ENCODE measurements at places on chromosomes 2 and 18.

DNA sequence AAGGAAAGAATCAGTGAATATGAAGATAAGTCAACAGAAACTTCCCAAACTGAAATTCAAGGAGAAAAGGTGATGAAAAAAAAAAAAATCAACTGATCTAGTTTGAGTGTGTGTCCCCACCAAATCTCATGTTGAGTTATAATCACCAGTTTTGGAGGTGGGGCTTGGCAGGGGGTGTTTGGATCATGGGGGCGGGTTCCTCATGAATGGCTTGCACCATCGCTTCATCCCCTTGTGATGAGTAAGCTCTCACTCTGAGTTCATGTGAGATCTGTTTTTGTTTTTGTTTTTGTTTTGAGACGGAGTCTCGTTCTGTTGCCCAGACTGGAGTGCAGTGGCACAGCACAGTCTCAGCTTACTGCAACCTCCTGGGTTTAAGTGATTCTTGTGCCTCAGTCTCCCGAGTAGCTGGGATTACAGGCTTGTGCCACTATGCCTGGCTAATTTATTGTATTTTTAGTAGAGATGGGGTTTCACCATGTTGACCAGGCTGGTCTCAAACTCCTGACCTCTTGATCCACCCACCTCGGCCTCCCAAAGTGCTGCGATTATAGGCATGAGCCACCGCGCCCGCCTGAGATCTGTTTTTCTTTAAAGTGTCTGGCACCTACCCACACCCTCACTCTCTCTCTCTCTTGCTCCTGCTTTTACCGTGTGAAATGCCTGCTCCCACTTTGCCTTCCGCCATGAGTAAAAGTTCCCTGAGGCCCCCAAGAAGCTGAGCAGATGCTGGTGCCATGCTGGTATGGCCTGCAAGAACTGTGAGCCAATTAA lies 4.0 kb upstream of the SLC66A2 start:
- DNase-seq, result no peak

DNA sequence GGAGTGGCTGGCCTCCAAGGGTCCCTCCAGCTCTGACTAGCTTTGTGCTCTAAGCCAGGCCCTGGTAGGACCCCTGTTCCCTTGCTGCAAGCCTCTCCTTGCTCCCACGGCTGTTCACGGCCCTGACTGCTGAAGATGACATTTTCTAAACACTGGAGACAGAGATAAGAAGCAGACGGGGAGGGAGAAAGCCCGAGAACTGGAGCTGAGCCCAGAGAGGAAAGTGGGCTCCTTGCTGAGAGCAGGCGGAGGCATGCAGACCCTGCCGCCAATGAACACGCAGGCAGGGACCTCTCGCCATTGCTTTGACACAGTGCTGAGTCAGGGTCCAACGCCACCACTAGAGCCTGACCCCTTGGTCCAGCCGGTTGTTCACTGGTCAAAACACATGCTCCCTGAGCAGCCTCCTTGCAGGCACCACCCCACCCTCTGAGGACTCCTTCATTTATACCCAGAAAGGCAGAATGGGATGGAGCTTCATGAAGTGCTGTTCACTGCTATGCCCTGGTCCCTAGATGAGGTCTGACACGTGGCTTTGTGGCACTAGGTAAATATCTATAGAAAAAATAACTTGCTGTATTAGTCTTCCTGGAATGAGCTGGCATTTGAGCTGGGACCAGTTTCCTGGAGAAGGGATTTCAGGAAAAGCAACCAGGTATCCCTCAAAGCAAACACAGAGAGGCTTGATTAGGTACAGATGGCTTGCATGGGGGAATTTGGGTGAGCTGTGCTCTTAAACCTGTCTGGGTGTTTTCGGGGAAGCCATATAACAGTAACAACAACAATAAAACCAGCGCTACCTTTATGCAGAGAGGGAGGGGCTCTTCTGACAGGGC lies 65.7 kb downstream of the MCFD2 start:
- no peak for DNase-seq

DNA sequence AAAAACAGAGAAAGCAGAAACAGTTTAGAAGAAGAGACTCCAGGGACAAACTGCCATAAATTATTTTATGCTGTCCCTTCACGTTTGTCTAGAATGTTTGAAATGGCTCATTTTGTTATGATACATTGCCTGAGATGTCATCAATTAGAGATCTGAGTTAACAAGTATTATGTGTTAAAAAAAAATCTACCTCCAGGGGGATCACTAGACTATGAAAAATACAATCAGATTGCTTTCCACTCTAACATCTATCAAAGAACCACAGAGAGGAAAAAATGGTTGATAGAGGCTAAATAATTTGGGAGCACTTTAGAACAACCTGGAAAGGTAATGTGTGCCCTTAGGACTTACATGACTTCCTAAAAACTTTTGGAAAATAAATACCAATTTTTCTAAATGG lies 103.8 kb upstream of the CCDC150 start:
- peak; percentile 4 for DNase-seq

GRCh38 chr2:235390108-235390815 lies 103.6 kb upstream of the AGAP1 start:
- DNase-seq, result peak; percentile 89

DNA sequence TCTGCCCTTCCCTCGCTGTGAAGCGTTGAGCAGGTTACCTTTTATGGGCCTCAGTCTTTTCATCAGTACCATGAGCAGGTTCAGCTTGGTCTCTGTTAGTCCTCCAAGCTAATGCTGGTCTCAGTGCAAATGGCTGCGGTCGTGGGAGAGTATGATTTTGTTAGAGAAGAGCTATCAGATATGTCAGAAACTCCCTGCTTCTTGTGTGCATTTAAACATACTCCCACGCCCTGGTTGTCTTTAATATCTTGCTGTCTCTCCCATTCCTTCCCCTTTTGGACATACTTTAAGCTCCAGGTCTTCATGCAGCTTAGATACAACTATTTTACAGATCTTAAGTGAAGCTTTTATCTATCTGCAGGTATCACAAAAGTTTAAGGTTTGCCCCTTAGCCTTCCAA lies 62.9 kb downstream of the EFR3B start:
- peak; percentile 62 for DNase-seq

DNA sequence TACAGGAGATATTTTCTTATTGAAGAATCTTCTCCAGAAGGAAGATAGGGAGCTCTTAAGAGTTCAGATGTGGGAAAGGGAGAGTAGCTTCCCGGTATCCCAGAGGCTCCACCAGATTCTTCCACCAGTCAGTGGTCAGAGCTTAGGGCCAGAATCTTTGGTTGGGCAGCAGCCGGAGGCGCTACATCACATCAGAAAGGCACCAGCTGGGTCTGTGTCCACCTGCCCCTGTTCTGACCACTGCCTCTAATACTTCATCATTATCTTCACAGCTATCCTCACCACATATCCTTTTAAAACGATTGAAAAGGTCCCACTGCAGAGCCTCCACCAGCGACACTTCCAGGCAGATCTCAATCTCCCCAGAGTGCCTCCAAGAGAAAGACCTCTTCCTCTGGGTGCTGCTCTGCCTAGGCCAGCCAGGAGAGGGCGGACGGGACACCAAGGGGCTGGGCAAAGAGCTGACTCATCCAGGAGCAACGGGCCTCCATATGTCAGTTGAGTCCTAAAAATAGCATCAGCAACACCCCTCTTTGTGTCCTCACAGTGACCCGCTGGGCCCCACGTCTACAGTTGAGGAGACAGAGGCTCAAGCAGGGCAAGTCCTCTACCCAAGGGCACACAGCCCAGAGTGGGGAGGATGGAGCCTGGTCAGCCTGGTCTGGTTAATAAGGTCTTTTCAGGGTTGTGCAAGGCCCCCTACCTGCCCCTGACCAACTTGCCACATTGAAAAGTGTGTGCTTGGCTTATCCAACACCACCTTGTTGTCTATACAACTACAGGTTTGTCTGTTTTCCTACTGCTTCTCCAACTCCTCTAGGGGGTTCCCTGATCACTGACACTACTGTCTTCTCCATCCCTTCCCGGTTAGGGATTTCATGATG lies 81.2 kb downstream of the ADD2 start:
- peak; percentile 78 for DNase-seq

DNA sequence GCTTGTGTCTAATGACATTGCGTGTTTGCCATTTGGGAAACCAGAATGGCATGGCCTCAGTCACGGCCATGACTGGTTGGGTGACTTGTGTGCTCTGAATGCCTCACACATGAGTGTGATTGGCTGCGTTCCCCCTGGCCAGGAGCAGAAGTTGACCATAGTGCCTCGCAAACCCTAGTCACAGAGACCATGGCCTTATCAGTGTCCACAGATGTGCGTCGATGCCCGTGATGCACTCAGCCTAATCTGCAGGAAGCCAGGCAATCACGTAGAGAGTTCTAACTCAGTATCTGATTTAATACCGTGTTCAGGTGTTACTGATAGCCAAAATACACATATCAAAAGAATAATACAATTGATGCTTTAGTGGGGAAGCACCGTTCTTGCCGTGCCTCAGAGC lies 64.0 kb downstream of the BOLA3 start:
- no peak for DNase-seq

GRCh38 chr2:96143848-96144480 lies 1.3 kb downstream of the DUSP2 start:
- DNase-seq, result no peak

DNA sequence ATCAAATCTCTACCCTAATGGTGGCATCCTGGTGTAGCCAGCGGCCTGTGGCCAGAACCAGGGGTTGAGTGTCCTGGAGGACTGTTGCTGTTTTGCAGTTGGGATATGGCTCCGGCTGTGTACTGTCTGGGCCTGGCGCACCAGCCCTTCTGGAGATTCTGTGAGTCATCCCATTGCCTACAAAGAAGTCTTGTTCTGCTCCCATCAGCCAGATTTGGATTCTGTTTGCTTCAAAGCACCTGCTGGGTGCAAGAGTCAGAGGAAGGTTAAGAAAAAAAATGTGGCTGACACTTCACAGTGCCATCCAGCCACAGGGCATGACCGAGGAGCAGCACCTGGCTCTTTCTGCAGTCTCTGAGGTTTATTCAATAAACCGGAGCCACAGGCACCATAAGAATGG lies 41.0 kb upstream of the ASAP2 start:
- no peak for DNase-seq

GRCh38 chr2:80527119-80527518 lies 222.6 kb upstream of the LRRTM1 start:
- DNase-seq, result no peak

GRCh38 chr18:58512648-58513588 lies 116.0 kb downstream of the ALPK2 start:
- no peak for DNase-seq

DNA sequence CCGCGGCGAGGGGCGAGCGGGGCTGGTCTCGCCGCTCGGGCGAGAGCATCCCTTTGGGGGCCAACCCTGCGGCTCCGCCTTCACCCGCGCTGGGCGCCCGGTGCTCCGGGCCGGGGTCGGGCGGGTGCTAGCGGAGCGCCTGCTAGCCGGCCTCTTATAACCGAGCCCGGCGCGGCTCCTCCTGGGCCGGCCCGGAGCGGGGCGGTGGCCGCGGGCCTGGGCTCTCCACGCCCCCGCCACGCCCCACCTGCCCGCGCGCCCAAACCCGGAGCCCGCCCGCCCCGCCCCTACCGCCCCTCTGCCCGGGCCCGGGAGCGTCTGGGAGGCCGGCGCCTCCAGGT lies at the start of gene FOXI3:
FOXI3 (minus strand) TSS at position 129 of the 341 bp plus-strand sequence. CDS start 158 bp downstream, outside the sequence.
- DNase-seq, result no peak

DNA sequence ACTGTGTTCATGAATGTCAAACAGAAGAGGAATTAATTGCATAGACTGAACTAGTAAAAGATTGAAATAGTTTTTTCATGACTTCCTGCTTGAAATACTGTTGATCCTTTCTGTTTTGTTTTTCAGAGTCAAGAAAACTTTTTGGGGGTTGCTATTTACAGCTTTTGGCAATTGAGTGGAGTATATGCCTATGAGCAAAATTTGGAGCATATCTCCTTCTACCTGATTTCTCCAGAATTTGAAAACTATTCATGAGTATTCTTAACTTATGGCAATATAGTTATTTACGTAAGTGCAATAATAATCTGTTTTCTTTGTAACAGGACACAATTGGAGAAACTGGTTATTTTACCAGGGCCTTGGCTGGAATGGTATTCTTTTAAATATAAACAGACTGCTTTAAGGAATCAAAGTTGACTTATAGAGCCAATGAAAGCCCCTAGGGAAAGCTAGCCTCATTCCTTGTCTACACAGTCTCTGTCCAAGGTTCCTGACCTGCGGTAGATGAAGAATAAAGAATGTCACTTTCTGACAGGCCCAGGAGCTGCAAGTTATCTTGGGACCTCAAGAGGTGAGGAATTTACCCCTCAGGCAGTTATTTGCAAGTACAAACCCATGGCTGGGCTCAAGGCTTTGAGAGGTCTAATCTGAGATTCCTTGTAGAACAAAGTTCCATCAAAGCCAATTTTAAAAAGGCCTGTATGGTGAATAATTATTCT lies 193.5 kb upstream of the NDUFV2 start:
- DNase-seq, result no peak

- no peak for DNase-seq
These were observed 64.2 kb upstream of the SH3RF3 start for GRCh38 chr2:109064660-109065390.

DNA sequence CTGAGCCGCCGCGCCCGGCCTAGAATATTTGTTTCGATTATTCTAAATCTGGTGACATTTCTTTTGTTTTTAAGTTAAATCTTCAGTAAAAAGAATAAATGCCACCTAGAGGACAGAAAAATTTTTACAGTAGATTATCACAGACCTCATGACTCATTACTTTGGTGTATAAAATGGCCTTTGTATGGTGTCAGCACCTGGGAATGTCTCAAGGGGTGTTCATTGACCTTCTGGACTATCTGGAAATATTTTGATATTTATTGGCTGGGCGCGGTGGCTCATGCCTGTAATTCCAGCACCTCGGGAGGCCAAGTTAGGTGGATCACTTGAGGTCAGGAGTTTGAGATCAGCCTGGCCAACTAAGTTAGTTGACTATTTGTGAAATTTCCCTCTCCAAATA lies 30.3 kb upstream of the SLC30A6 start:
- DNase-seq, result peak; percentile 60

GRCh38 chr2:12304564-12305171 lies 412.1 kb upstream of the TRIB2 start:
- no peak for DNase-seq

DNA sequence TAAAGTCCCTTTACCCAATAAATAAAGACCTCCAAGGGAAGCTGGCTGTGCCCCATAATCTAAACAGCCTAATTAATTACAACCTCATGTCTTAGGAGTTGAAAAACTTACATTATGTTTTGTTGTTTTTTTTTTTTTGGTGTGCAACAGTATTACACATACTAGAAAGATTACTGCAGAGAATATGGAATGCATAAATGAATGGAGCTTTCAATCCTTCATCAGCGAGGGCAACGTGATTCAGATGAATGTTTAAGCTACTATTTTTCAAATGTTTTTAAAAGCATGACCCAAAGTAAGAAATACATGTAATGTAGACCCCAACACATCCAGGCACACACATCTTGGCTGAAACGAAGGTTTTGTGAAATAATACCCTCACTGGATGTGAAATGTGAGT lies 167.1 kb upstream of the FN1 start:
- no peak for DNase-seq

GRCh38 chr2:43241558-43241957 lies 15.2 kb upstream of the ZFP36L2 start:
- DNase-seq, result no peak

DNA sequence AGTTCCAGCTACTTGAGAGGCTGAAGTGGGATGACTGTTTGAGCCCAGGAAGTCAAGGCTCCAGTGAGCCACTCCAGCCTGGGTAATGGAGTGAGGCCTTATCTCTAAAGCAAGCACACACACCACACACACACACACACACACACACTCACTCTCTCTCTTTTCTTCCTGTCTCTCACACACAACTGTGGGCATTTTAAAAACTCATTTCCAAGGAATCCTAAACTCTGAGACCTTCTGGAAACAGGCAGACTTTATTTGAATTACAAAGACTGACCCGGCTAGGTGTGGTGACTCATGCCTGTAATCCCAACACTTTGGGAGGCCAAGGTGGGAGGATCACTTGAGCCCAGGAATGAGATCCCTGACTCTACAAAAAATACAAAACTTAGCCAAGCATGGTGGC lies 21.3 kb downstream of the WDSUB1 start:
- no peak for DNase-seq
